ENCODE measurements at places on chromosomes 6 and 20. TPM values are rescaled to one million over a fixed set of nuclear protein-coding genes. Genes with fewer than 3 reads are reported as not detected.
A peak's percentile ranks its signal among the peaks of the same experiment; 100 is the strongest.

DNA sequence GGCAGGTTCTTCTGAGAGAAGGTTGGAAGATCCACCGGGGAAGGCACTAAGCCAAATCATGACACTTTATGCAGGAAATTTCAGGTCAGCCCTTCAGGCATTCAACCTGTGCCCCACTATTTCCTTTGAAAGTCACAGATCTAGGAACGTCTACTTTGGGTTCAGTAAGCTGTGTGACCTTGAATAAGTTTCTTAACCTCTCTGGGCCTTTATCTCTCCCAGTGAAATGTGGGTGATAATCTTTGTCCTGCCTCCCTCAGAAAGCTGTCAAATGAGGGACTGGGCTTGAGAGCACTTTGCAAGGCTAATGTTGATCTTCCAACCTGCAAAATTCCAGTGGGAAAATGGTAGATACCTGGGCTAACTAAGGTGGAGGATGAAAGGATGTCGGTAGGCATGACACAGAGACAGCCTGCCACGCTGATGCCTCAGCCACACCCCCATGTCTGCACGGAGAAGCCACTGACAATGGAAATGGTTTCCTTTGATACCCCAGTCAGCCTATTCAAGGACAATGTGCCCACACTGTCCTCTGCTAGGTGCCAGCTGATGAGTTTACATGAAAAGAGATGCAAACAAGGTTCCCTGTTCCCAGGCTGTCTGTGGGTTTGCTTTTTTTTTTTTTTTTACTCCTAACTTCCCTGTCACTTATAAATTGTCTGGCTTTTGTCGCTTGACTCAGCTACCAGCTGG, 9.3 kb downstream of the BNIP5 start:
- no peak for DNase-seq

Gene MOCS3
- total RNA-seq, result 9.3 TPM

DNA sequence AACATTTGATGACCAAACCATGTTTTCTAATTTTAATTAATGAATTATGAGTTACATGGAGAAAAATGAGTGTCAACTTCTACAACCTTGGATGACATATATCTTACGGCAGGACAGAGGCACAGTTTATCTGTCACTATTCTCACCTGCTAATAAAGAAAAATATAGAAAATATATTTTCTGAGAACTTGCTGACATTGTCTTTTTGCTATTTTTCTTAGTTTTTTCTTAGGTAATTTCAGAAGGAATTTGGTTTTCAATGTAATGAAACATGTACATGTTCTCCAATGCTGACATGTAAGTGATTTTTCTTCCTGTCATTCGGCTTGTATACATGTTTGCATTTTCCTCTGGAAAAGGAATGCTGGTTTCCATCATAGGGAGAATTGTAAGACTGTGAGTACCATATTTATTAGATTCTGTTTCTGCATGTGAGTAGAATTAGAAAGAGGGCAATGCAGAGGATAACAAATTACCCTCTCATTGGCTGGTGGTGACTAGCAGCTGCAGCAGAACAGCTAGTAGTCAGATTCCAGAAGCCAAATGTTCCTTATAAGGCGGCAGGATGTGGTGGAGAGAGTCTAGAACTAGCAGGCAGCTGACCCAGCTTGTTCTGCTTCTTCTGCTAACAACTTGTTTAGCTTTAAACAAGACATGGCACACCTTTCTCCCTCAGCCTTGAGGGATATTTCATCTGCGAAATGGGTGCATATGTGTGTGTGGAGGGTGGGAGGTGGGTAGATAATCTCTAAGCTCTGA, 132.8 kb upstream of the SPACA1 start:
- DNase-seq, result no peak

Gene SLC13A3
- total RNA-seq, result 3.2 TPM

DNA sequence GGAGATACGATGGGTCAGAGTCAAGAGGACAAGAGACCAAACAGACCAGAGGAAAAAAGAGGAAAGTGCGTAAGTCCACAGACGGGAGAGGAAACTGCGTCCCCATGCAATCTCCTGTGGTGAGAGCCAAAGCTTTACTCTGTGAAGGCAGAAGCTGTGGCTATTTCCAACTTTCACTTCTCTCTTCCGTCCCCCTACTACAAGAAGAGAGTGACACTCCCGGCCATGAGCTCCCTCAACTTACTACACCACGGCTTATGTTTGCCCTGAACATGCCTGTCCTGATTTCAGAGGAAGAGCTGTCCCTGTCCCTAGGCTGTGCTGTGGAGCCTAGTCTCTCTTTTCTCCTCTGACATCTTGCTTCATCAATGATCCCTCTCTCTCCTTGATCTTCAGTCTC, 11.5 kb upstream of the SSR1 start:
- DNase-seq, result peak; percentile 30

GRCh38 chr6:139730340-139730974, 356.0 kb upstream of the CITED2 start:
- DNase-seq, result no peak

DNA sequence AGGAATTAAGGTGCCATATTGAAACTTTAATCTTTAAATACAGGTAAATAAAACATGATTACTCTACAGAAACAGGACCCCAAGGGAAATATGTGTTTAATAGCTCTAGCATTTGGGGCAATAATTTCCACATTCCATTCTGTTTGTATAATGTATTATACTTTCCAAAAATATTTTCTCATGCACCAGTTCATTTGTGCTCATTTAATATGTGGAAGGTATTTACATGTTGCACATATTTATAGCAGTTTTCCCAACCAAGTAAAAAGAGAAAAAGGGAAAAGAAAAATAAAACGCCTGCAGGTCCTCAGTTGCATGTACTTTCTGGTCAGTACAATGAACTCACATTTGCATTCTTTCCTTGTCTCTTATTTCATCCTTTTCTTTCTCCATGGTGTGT, 129.5 kb upstream of the SULF2 start:
- DNase-seq, result no peak

Gene HLA-DOB
- total RNA-seq, result 1.3 TPM

GRCh38 chr6:107621229-107621937, 131.5 kb downstream of the SOBP start:
- DNase-seq, result no peak

- no peak for DNase-seq
Observed at GRCh38 chr6:35059596-35060345, 81.4 kb downstream of the TCP11 start.

Gene GRM1
- total RNA-seq, result 5.6 TPM

Gene TRIM31
- 0.50 TPM for total RNA-seq

Gene ZNF334
- 33.7 TPM for total RNA-seq

Gene FRK
- 3.7 TPM for total RNA-seq

GRCh38 chr6:157037165-157037564, 260.0 kb downstream of the ARID1B start:
- DNase-seq, result no peak

GRCh38 chr20:33472868-33473435, 16.9 kb upstream of the CBFA2T2 start:
- DNase-seq, result no peak

GRCh38 chr6:131949620-131949908, 1.6 kb downstream of the CCN2 start:
- DNase-seq, result no peak

Gene CST4
- total RNA-seq, result not detected

Gene DYNLT1
- total RNA-seq, result 165 TPM

DNA sequence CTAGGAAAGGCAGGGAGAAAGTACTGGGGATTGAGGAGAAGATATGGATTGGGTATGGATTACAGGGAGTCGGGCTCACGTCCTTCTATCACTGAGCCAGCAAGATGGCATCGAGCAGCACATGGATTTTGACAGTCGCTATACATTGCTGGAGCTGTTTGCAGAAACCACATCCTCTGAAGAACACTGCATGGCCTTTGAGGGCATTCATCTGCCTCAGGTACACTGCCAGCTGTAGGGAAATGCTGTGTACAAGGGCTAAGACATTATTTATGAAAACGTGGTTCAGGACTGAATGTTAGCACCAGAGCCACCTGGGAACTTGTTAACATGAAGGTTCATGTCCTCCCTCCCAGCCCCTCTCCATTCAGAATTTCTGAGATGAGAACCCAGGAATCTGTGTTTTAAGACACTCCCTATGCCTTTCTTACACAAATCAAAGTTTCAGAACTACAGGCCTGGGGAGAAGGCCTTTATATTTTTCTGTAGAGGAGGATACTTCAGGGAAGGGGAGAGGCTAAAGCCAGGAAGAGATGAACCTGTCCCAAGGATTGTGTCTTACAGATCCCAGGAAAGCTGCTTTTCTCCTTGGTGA, 3.5 kb downstream of the CUL9 start:
- no peak for DNase-seq

DNA sequence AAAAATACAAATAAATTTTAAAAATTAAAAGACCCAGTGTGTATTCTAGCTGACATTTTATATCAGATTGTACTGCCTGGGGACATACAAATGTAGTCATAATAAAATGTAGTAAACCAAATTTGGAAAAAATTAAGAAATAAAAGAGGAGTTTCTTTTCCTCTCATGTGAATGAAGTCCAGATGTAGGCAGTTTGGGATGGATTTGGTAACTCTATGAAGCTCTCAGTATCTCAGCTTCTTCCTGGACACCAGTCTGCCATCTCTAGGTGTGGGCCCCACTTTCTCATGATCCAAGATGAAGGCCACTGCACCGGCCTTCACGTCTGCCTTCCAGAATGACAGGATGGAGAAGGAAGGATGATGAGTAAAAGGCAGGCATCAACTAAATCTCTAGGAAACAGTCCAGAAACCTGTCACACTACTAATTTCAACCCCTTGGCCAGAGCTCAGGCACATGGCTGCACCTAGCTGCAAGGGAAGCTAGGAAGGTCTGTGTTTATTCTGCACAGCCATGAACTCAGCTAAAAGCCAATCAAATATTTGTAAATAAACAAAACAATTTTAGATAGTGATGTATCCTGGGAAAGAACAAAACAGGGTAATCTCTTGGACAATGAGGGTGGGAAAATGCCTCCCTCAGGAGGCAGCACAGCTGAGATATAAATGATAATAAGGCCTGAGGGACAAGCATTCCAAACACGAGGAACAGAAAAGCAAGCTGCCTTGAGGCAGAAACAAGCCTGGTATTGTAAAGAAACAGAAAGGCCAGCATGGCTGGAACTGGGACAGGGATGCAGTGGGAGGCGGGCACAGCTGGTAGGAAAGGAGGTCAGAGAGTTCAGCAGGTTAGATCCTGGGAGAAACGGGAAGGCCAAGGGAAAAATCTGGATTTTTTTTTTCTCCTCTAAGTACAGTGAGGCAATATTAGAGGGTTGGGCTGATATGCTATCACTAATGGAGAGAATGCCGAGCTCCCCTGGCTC, 88.5 kb upstream of the PTPN1 start:
- no peak for DNase-seq

All from testis (tissue), 5 donors.